ENCODE measurements at places on chromosomes 3 and 15.

GRCh38 chr3:173501931-173502489 lies 104.5 kb downstream of the NLGN1 start:
- peak; percentile 4 for DNase-seq

DNA sequence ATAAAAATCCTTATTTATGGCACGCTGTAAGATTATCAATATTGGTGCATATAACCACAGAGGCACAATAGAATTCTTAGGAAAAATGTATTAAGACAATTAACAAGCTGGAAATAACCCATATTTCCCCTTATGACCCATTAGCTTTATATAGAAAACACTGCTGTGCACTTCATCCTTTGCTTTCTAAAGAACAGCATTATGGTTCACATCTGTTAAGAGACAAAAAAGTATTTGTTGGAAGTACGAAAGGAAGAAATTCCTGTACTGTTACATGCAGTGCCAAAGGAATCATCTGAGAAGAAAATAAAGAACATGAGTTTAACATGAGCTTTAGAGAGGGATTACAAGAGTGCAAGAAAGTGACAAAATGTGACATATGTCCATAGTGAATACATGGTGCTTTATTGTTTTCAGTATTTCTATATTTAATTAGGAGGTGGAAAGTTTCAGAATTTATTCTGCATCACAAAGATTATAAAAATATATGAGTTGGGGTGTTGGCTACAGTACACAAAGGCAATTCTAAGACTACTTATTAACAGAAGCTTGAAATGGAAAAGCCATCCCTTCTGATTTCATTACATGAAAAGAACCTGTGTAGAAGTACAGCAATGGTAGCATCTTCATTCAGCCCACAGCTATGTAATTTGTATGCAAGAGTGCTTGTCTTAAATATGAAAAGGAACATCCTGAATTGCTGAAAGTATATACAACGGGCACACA lies 6.8 kb downstream of the UBE3A start:
- DNase-seq, result no peak

GRCh38 chr3:52055537-52056351 lies 627 bp downstream of the DUSP7 start:
- DNase-seq, result no peak

GRCh38 chr3:56788521-56788920 lies 13.2 kb downstream of the ARHGEF3 start:
- no peak for DNase-seq

DNA sequence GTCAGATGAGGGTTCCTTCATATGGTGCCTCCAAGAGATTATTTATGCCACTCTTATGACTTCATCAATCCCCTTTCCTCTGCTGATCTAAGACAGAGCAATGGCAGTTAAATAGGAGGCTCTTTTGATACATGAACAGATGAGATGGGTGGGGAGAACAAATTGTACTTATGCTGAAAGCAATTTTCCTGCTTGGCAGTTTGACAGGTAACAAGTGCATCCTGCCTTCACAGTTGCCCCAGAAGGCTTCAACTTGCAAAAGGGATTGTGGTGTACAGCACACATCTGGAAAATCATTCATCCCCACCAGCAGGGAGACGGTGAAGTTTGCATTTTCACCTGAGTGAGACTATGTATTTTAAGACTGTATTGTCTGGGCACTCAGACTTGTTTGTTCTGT lies 27.3 kb downstream of the ENTPD3 start:
- DNase-seq, result no peak

GRCh38 chr15:42749266-42749665 lies 12.3 kb upstream of the CDAN1 start:
- DNase-seq, result no peak

GRCh38 chr3:191922570-191922969 lies 461.6 kb downstream of the PYDC2 start:
- no peak for DNase-seq

DNA sequence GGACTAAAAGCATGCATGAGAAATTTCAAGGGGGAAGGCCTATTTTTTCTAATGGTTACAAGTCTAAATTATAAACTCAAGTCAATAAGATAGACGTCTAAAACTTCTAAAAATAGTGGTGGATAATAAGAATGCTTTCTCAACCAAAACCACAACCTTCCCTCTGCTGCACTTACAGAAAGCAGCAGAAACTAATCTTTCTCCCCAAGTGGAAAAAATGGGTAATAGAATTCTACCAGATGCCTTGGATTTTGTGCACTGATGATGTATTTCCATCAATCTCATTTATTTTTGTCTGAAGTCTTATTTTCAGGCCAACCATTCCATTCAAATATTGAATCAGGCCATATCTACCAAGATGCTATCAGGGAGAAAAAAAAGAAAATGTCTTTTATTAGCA lies 344.7 kb downstream of the NEK10 start:
- DNase-seq, result no peak

GRCh38 chr3:37092484-37092883 lies 81.9 kb downstream of the LRRFIP2 start:
- DNase-seq, result no peak

GRCh38 chr15:34070003-34070402 lies 31.0 kb upstream of the AVEN start:
- DNase-seq, result no peak

DNA sequence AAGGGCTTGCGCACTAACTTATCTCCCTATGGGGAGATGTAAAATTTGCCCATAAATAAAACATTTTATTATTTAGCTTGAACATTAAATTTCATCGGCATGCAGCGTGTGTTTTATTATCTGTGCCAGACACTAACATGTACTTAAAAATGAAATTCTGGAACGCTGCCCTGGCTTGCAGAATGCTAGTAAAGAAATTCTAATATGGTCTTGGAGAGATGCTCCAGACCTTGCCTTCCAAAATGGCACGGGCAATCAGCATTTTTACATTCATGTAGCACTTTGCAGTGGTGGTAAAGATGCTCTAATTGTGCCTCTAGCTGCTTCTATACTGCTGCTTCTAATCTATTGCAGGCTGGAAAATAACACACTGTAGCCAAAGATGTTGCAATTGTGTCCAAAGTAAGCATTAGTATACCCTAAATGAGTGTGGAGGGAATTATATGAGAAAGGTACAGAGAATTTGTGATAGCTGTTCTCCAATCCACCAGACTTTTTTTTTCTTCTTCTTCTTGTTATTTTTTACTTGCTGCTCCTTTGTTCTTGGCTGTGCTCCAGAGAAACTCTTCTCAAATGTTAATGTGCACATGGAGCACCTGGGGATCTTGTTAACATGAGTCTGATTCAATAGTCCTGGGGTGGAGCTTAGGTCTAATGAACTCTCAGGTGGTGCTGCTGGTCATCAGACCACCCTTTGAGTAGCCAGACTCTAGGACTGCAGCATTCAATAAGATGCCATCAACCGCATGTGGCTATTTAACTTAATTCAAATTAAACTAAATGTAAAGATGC lies 47.3 kb downstream of the CRABP1 start:
- DNase-seq, result no peak

GRCh38 chr15:31887246-31887645 lies 143.1 kb upstream of the CHRNA7 start:
- no peak for DNase-seq

- no peak for DNase-seq
Observed at GRCh38 chr15:45146405-45146804, 16.6 kb downstream of the DUOX1 start.

DNA sequence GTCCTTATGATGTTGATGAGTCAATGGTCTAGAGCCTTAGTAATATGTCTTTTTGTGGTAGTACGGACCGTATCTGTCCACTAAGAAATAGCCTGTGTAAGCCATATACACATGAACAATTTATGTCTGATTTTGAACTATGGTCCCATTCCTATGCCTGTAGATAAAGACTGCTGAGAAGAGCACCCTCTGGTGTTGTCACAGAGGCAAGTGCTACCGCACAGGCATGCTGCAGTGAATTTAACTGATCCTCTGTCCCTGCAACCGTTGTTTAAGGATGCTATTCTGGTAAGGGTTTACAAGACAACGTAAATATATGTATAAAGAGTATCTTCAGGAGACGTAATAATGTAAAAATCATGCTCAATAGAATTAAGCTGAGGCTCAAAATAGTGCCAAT lies 170.7 kb downstream of the UBE3A start:
- no peak for DNase-seq

GRCh38 chr15:90599644-90600043 lies 69.9 kb downstream of the CRTC3 start:
- DNase-seq, result no peak

DNA sequence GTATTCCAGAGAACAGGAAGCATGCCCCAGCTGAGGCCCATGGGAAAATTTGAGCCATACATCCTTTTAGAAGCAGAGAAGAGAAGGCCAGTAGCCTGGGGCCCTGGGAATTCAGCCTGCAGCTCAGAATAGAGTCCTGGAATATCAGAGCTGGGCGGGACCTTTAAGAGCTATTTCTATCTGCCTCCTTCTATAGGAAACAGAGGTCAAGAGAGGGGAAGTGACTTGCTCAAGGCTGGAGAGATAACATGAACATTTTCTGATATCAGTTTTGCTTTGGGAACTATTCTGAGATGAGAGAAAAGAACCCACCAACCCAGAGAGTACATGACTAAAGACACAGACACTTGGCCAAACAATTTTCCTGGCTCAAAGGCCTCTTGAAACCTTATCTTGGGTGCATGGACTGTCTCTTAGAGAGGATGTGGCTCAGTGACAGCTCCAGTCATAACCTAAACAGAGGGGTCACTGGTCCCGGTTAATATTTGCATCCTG lies 26.0 kb downstream of the MASP1 start:
- no peak for DNase-seq

- no peak for DNase-seq
Observed at GRCh38 chr15:80107774-80108173, 45.0 kb upstream of the FAH start.

GRCh38 chr3:5133239-5134018 lies 11.3 kb downstream of the ARL8B start:
- no peak for DNase-seq

- DNase-seq, result no peak
Observed at GRCh38 chr3:192060160-192060781, 599.3 kb downstream of the PYDC2 start.

DNA sequence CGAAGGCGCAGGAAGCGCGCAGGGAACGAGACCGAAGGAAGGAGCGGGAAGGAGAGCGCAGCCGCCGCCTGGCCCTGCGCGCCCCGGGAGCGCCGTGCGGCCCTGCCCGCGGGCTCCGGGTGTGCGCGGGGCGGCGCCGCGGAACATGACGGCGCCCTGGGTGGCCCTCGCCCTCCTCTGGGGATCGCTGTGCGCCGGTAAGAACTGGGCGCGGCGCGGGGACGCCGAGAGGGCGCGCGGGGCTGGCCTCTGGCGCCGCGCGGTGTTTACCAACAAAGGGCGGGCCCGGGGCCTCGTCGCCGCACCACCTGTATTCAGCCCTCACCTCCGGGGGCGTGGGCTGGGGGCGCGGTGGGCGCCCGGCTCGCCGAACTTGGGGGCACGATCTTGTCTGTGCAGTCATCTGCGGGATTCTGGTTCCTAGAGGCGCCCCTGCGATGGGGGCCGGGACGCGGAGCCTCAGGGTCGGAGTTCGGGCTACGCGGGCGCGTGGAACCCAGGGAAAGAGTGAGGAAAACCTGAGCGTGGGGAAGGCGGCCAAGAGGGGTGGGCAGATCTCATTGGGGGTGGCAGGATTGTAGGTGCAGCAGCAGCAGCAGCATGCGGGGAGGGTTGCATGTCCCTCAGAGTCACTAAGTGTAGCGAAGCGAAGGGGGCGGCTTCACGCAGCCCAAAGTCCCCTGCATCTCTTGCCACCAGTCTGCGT lies 641 bp downstream of the ACVR2B start:
- no peak for DNase-seq

DNA sequence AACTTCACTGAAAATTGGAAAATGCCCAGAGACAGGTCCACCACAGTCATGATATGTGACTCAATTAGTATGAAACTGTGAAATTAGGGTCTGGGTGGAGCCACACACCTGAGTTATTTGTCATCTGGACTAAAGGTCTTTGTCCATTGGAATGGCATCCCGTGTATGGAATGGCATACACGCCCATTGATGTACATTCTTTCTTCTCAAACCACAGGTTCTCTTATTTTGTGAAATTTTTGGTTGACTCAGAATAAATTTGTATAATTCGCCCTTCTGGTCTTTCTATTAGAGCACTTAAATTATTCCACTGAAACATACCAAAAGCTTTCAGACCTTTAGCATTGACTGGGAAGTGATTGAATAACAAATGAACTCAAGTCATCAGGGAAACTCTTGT lies 66.8 kb upstream of the UBE2E1 start:
- no peak for DNase-seq

GRCh38 chr15:42508263-42508690 lies 12.8 kb downstream of the SNAP23 start:
- no peak for DNase-seq

DNA sequence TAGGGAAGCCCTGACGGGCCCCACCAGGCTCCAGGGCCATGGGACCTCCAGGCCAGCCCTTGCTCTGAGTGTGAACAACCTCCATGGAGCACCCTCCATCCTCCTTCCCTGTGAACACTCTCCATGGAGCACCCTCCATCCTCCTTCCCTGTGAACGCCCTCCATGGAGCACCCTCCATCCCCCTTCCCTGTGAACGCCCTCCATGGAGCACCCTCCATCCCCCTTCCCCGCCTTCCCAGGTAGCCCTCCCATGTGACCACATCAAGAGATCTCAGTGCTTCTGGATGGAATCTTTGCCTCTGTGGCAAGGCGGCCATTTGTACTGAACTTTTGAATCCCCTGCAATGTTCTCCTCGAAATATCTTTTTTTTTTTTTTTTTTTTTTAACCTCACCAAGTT lies 66.5 kb downstream of the CHSY1 start:
- no peak for DNase-seq

- no peak for DNase-seq
Observed at GRCh38 chr15:50183112-50183794, 1.3 kb downstream of the SLC27A2 start.

- DNase-seq, result no peak
Observed at GRCh38 chr15:91072161-91072560, 27.9 kb upstream of the SV2B start.

- DNase-seq, result no peak
Observed at GRCh38 chr3:60399861-60400845, 851.1 kb downstream of the FHIT start.
